ENCODE measurements at places on chromosomes 2 and 18.
A peak's percentile ranks its signal among the peaks of the same experiment; 100 is the strongest.

DNA sequence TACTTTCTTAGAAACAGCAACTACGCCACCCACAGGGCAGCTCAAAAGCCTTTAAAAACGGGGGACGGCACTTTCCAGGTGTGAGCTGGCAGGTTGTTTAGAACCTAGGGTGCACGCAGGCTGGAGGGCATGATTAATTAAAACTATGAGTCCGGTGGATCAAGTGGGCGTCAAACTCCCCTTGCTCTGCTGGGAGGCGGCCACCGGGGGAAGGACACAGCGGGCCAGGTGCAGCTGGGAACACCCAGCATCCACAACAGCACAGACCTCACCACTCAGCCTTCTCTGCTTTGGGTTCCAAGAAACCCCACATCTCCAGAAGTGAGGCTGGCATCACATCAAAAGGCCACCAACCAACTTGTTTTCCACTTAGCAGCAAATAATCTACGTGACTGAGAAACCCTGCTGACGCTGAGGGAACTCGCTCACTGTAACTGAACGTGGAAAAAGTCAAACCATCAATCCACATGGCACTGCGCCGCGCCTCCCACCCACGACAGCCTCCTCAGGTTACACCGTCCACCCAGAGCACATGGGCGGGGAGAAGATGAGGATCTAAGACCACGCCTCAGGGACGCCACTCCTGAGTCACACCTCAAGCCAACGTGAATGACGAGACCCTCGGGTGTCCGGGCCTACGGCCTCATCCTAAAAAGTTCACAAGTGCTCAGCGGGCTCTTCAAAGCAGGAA, 118.2 kb downstream of the ZNF516 start:
- no peak for DNase-seq

GRCh38 chr2:69624611-69625010, 18.9 kb downstream of the AAK1 start:
- DNase-seq: no peak

DNA sequence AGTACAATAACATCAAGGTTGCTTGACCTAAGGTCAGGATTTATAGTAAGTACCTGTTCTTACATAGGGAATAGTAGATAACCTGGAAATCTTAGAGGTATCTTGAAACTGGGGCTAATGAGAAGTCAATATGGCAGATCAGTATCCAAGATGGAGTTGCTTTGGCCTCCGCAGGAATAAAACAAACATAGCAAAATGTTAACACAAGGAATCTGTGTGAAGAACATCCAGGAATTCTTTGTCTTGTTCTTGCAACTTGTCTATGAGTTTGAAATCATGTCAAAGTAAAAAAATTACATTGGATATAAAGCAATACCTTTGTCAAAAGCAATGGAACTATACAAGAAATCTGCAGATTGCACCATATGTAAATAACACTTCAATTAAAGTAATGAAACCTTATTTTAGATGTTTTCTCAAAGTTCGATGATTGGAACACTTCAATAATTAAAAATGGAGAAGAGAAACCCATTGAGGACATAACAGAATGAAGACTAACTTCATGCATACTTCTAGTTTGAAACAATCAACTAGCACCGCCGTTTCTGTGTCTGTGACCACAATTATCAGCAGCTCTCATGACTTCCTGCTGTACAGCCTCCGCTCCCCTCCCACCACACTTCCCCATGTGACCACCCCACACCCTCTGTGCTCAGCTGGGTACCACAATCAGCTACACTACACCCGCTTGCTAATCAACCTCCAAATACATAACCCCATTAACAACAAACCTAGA, 27.6 kb downstream of the C2orf76 start:
- DNase-seq: no peak

- no peak for DNase-seq
These were observed 63.8 kb upstream of the GPR45 start for GRCh38 chr2:105177536-105178254.

GRCh38 chr2:54081574-54081973, 33.8 kb upstream of the ACYP2 start:
- DNase-seq: no peak

GRCh38 chr2:181649436-181649979, 7.4 kb downstream of the CERKL start:
- DNase-seq: no peak

DNA sequence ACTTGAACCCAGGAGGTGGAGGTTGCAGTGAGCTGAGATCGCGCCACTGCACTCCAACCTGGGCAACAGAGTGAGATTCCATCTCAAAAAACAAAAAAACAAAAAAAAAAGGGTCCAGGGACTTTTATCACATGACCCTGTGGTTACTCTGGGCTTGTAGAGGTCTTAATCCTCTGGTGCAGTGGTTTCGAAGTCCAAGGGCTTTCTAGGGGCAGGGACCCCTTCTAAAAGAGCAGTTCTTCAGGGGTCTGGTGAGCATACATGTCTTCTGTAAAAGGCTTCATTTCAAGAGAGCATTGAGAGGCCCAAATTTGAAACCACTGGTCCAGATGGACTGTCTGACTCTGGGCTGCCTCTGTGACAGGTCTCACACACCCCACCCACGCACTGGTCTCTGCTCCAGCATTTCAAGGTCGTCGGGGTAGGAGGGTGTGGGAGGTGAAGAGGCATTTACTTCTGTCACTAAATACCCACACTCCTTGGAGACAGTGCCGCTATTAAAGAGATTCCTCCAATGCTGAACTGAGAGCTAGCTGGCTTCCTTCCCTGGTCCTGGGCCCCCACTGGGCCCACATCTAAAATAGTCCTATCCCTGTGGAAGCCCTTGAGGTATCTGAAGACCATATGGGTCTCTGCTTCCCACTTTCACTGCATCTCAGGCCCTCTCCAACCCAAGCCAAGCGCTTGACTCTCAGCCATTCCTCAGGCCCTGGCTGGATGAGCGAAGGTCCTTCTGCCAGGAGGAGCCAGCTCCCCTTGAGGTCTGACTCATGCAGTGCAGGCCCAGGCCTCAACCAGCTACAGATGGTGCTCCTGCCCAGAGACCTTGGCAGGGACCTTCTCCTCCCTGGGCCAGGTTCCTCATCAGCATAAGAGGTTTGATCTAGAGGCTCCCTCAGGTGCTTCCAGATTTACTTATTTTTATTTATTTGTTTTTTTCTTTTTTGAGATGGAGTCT, 44.8 kb downstream of the PAX8 start:
- DNase-seq: no peak

GRCh38 chr18:42649331-42650035, 466.0 kb downstream of the RIT2 start:
- no peak for DNase-seq

DNA sequence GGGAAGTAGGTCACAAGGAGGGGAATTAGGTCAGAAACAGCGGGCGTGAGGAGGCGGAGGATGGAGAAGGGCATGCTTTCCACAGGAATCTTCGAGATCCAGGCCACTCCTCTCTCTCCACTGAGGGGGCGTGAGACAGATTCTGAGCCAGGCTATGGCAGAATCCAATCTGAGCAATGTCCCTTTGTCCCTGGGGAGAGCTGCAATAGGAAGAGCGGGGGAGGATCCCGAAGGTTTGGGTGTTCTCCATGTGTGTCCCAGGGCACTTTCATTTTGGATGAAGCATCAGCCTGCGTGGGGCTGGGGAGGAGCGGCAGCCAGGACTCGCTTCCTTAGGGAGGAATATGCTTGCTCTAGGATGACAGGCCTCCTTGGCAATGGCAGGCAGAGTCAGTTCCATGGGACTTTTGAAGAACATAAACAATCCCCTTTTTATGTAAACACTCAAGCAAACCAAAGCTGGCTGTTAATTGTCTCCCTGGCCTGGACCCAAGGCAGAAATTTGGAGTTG, 84.0 kb downstream of the LIPG start:
- no peak for DNase-seq

DNA sequence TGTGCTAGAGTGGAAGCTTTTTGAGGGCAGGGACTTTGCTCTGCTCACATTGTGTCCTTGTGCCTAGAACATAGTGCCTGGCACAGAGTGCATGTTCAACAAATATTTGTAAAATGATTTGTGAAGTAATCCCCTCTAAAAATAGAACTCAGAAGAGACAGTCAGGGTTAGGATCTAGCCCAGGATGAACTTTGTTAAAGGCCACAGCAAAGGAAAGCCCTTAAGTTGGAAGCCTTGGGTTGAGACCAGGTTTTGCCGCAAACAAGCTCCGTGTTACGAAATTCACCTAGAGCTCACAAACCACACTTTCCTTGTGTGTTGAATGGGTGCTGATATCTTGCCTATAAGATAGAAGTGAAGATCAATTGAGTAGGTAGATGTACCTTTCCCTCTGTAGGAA, 84.2 kb downstream of the SETBP1 start:
- no peak for DNase-seq

- no peak for DNase-seq
These were observed 152.0 kb downstream of the CAPN13 start for GRCh38 chr2:30655211-30655610.

GRCh38 chr18:36314098-36314497, 16.6 kb downstream of the FHOD3 start:
- DNase-seq: no peak

- DNase-seq: no peak
These were observed 193.8 kb upstream of the STK17B start for GRCh38 chr2:196365145-196365544.

GRCh38 chr2:106572541-106573450, 85.6 kb downstream of the CD8B2 start:
- DNase-seq: no peak

DNA sequence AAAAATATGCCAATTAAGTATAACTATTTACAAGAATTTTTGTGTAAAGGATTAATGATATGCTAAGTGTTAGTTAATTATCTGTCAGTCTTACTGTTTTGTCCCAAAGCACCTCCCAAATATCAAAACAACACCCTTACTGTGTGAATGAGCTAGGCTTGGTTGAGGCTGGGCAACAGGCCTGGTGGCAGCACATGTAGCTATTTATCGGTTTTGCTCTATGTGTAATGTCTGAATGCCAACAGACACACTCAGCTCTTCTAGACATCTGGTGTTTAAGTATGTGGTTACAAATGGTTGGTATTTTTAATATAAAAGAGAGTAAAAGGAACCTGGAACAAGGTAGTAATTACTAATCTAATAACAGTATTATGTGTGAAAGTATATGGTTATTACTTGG, 175.3 kb downstream of the RAB3GAP1 start:
- no peak for DNase-seq

- peak; percentile 75 for DNase-seq
These were observed at the start of gene TAF4B for GRCh38 chr18:26226229-26227050. Gene TAF4B (plus strand): TSS chr18:26226445. CDS start chr18:26226934, 489 bp downstream.

DNA sequence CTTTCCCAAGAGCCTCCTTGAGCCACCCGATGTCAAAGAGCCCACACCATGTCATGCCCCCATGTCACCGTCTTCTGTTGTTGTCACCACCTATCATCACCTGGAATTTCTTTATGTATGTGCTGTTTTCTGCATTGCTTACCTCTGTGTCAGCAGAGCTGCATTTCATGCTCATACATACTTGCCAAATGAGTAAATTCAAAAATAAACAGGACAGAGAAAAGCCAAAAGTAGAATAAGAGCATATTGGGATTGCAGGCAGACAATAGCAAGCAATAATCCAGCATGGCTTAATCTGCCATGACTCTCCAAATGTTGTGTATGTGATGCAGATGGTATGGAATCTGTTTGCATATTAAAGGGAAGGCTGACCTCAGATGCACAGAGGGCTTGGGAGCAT, 15.3 kb upstream of the RGPD4 start:
- no peak for DNase-seq

GRCh38 chr18:2846636-2847316, at the start of gene EMILIN2:
Gene EMILIN2 (plus strand): TSS chr18:2847006. CDS start chr18:2847189, 183 bp downstream.
- DNase-seq: no peak

GRCh38 chr2:45888167-45888566, 236.7 kb downstream of the PRKCE start:
- DNase-seq: no peak

- DNase-seq: no peak
These were observed 600.7 kb downstream of the IRS1 start for GRCh38 chr2:226198956-226199355.

DNA sequence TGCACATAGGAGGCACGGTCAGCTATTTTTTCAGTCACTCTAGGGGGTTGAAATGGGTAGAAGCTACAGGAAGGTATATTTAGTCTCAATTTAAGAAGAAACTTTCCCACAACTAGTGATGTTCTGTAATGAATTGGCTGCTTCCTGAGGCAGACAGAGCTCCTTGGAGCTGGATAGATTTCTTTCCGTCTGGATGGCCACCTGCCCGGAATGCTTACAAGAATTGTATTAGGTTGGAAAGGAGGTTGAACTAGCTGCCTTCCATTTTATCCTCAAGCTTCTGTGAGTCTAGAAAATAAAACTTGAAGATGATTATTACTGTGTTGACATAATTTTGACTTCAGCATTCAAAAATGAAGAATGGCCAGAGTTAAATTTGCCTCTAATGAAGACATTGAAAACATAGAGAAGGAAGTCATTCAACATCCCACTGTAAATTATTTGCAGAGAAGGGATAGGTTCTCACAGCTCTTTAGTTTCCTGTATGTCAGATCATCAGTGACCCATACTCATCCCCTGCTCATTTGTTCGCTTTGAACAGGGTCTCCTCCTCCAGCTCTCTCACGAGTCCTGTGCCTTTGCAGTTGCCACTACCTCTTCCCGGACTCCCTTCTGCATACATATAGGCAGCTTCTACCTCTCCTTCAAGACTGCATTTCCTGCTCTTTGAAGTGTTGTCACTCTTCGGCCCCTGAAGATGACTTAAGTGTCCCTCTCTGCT, 88.8 kb downstream of the CRIM1 start:
- DNase-seq: no peak

DNA sequence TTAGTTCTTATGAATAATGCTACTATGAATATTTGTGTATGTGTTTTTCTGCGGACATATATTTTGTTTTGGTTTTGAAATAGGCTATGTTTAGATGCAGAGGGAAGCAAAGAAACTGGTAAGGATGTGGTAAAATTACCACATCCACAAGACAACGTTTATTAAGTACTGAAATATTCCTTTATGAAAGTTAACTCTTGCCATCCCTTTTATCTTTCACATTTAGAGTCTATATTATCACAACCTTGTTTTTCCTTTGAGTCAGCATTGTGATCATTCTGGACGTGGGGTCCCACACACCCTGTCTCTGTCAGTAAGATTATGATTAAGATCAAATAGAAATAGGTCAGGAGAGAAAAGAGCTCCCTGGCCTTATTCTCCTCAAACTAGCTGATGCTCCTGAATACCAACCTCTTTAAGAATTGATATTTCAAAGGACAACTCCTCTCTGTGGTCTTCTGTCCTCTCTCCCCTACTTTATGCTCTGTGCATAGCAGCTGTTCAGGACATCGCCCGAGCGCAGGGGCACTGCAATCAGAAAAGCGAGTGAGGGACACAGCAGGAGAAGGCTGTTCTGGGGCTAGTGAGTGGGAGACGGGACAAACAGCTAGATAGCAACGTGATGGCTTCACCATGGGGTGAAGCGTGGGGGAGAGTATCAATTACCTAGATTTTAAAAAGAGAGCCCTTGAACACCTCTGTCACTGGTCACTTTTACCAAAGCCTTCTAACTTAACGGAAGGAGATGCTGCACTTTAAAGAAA, 12.2 kb downstream of the METAP1D start:
- no peak for DNase-seq

- no peak for DNase-seq
These were observed 379.9 kb downstream of the NBAS start for GRCh38 chr2:15181092-15181745.

- DNase-seq: no peak
These were observed 59.3 kb upstream of the DCC start for GRCh38 chr18:52280702-52281101.

Measured in amygdala (tissue), 56 donors.